WTC11 (cell line): ENCODE measurements at places on chromosomes 2 and 18. TPM values are rescaled to one million over a fixed set of nuclear protein-coding genes. Genes with fewer than 3 reads are reported as not detected.

The MC5R gene
- 0.14 to 0.27 TPM (median 0.15 TPM) in 3 replicates for total RNA-seq

The NAT8 gene
- total RNA-seq, result not detected in 3 replicates

The TET3 gene
- total RNA-seq, result 16.4 to 19.3 TPM (median 18.2 TPM) in 3 replicates

The SLC4A5 gene
- total RNA-seq, result 0.62 to 1.8 TPM (median 1.2 TPM) in 3 replicates

The ERFE gene
- 4.5 to 6.3 TPM (median 6.0 TPM) in 3 replicates for total RNA-seq

The OTOF gene
- total RNA-seq, result 0.05 to 0.26 TPM (median 0.07 TPM) in 3 replicates

The GPAT2 gene
- total RNA-seq, result 0.20 to 0.66 TPM (median 0.55 TPM) in 3 replicates

The HTR2B gene
- not detected in 3 replicates for total RNA-seq

The FASTKD2 gene
- total RNA-seq, result 26.2 to 33.7 TPM (median 26.3 TPM) in 3 replicates

The ASB18 gene
- not detected in 3 replicates for total RNA-seq

The ZAP70 gene
- 0.61 to 0.73 TPM (median 0.64 TPM) in 3 replicates for total RNA-seq

The LRATD1 gene
- 2.3 to 3.0 TPM (median 2.5 TPM) in 3 replicates for total RNA-seq

The GALR1 gene
- 0.07 to 0.11 TPM (median 0.07 TPM) in 3 replicates for total RNA-seq

The TTC21B gene
- 16.9 to 20.8 TPM (median 17.8 TPM) in 3 replicates for total RNA-seq

The WDSUB1 gene
- 5.8 to 11.2 TPM (median 8.5 TPM) in 3 replicates for total RNA-seq

The SLC9A4 gene
- 0.09 to 0.11 TPM in 2 of 3 replicates, not detected in the other for total RNA-seq

The TGFA gene
- 2.5 to 3.0 TPM (median 2.7 TPM) in 3 replicates for total RNA-seq

The PIK3C3 gene
- 38.7 to 48.9 TPM (median 40.4 TPM) in 3 replicates for total RNA-seq

The CCDC148 gene
- 1.7 to 2.1 TPM (median 1.9 TPM) in 3 replicates for total RNA-seq

The TRIM54 gene
- 3.0 to 3.4 TPM (median 3.3 TPM) in 3 replicates for total RNA-seq

The CRACDL gene
- total RNA-seq, result 0.50 to 0.89 TPM (median 0.72 TPM) in 3 replicates

The ZNF804A gene
- total RNA-seq, result not detected in 3 replicates

The AMER3 gene
- 0.05 to 0.13 TPM (median 0.09 TPM) in 3 replicates for total RNA-seq

The LMAN1 gene
- 77.3 to 84.0 TPM (median 78.7 TPM) in 3 replicates for total RNA-seq

The GALNT14 gene
- 6.0 to 6.8 TPM (median 6.3 TPM) in 3 replicates for total RNA-seq

The ZNF521 gene
- total RNA-seq, result 13.8 to 16.9 TPM (median 15.3 TPM) in 3 replicates
